ENCODE measurements at places on chromosomes 5 and 9.

DNA sequence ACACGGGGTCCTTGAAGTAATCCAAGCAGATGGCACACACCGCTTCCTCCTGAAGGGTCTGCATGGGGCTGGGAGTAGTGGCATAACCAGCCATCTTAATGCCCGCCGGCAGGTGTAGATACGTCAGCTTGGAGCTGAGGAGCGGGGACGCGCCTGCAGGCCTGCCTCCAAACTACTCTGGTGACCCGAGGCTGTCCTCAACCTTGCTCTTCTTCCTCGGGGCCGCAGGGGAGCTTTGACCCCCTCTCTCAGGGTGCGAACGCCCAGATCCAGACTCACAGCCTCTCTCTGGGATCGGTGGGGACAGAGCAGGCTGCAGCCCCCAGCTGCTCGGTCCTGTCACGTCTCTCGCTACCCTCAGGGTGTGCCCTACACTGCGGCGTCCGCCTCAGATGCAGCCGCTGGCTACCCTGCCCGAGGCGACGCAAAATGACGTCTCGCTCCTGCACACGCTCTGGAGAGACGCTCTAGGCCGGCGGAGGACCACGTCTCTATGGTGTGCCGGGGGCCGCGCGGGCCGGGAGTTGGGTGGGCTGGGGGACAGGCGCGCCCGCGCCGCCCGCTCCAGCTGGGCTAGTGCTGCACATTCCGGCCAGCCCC, at the start of gene TRIM52:
Gene TRIM52 (minus strand): TSS at position 424 of the 600 bp plus-strand sequence. CDS start 330 bp downstream, at position 94.
- peak; percentile 79 for DNase-seq

DNA sequence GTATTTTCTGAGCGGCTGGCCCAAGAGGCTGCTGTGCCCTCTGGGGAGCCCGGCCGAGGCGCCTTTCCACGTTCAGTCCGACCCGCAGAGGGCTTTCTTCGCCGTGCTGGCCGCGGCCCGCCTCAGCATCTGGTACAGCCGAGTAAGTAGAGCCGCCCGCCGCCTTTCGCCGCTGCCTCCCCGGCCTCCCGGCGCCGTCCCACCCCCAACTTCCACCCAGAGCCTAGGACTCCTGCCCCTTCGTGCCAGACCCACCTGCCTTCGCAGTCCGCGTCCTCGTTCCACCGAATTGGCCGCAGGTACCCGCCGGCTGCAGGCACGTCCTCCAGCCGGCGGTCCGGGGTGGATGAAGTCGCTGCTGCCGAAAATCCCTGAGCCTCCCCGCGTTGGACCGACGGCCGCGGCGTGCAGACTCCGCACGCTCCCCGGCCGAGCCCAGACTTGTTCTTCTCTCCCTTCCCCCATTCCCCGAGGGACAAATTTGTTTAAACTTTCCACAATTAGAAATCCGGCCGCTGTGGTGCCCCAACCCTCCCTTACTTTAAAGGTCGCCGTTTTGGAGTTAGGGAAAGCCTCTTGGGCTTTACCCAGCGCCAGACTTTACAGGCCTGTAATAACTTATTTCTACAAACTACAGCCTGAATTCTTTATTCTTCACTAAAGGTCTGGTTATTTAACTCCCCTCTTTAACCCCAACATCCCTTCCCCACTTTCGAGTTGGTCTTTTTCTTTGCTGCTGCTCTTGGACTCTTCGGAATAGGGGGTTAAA, 589 bp downstream of the RIC1 start:
- no peak for DNase-seq

GRCh38 chr5:144100702-144101101, 69.8 kb downstream of the YIPF5 start:
- DNase-seq, result no peak

DNA sequence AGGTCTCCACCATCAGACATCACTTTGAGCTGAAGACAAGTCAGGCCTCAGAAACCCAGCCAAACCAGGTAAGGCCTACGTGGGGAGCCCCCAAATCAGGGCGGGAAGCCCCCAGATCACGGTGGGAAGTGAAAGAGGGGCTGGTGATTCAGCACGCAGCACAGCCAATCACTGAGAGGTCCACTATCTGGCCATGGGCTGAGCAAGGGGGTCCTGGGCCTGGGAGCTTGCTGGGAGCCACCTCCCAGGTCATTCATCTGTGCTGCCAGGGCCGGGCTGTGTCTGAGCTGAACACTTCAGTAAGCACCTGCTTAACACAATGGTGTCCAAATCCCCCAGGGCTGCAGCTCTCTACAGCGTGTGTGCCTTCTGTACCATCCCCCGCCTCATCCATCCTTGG, 15.5 kb downstream of the MED10 start:
- no peak for DNase-seq

DNA sequence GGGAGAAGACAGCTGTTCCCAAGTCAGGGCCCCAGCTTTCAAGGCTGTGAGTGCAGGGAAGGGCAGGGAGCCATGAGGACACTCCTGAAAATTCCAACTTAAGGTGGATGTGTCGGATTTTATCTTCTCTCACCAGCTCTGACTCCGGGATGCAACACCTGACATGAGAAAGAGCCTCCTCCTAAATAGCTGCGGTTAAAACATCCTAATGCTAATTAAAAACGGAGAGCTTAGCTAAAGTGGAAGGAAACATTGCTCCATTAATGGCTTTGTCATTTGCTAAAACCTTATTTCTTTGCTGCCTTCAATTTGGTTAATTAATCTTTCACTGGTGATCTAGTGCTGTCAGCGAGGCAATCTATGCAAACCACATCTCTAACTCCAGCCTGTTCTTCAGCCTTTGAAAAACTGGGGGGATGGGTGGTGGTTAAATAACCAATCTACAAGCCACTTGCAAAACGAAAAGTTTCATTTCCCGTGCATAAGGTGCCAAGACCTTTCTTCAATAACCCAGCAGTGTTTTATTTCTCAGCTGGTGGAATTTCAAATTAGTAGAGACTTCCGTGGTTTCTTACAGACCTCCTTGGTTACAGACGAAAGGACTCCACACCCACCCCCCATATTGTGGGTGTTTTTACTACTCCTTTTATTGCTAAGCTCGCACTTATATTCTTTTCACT, 379.6 kb downstream of the MLLT3 start:
- DNase-seq, result no peak

DNA sequence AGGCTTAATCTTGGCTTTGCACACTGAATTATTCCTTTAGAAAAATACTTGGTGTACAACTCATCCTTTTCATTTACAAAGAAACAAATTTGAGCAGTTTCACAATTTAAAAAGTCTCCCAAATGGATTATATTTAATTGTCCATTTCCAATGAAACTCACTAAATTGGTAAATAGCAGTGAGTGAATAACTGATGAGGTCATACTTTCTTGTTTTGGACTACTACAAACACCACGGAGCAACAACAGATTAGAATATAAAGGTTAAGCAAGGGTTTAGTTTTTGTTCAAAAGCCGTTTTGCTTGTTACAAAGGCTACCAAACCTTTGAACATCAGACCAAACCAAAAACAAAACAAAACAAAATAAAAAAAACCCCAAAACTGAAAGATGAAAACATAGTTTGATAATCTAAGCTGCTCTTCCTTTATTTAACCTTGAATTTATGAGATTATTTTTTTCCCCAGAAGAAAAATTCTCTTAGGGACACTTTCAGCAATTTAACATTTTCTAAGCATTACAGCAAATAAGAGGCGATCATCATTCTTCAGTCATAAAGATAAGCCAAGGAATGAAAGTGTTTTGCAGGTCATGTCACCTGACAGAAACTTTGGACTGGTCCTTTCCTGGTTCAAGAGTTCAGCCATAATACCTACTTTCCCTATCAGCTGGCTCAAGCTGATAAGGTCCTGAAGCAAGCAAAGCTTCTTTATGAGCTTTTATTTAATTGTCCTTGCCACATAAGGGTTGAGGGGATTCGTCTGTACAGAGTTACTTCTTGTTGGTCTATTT, 99.7 kb upstream of the CDKN2B start:
- no peak for DNase-seq

GRCh38 chr5:14777187-14777586, 94.4 kb downstream of the ANKH start:
- no peak for DNase-seq

GRCh38 chr5:132901730-132902129, 28.3 kb downstream of the LEAP2 start:
- DNase-seq, result no peak

GRCh38 chr5:5971203-5971602, 407.1 kb downstream of the MED10 start:
- DNase-seq, result no peak

DNA sequence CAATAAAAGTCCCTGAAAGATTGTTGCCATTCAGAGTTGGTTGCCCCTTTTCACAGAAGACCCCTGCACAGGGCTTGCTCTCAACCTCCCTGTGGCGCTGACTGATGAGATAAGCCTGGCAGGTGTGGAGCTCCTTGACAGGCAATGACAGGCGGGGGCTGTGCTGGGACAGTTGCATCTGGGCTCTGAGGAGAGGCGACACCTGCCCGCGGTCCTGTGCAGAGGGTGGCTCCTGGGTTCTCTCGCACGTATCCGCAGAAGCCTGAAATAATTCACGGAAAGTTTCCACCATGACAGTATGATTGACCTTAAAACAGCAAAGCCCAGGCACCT, 19.8 kb upstream of the EXOC3 start:
- no peak for DNase-seq

All from stimulated activated CD4-positive, alpha-beta T cell treated with anti-CD3 and anti-CD28 coated beads, Interleukin-1b, Interleukin-23, amount 100 ng/mL, for 1 hour (primary cell).